Epithelial cell of proximal tubule (primary cell): ENCODE measurements at places on chromosomes 1 and 21. TPM values are rescaled to one million over a fixed set of nuclear protein-coding genes. Genes with fewer than 3 reads are reported as not detected.

Gene LCE1C
- not detected in 2 replicates for total RNA-seq

Gene SPRR2A
- 0.92 and 1.8 TPM in 2 replicates for total RNA-seq

Gene ADAMTS5
- total RNA-seq: 2.4 and 3.4 TPM in 2 replicates

Gene CD34
- under 0.01 TPM in 1 of 2 replicates, not detected in the other for total RNA-seq

Gene RIMS3
- 1.8 and 4.2 TPM in 2 replicates for total RNA-seq

Gene TMPRSS3
- 0.43 and 2.0 TPM in 2 replicates for total RNA-seq

Gene TIE1
- 1.1 and 1.2 TPM in 2 replicates for total RNA-seq

Gene KCNA2
- total RNA-seq: not detected in 2 replicates

Gene FAM177B
- total RNA-seq: not detected in 2 replicates

Gene TEDDM1
- total RNA-seq: not detected in 2 replicates

Gene SIKE1
- total RNA-seq: 34.8 and 56.6 TPM in 2 replicates

Gene ZFP69B
- 2.6 and 4.1 TPM in 2 replicates for total RNA-seq

Gene RIIAD1
- total RNA-seq: not detected in 2 replicates

Gene TCHH
- total RNA-seq: under 0.01 TPM in 1 of 2 replicates, not detected in the other

Gene MYBPH
- not detected in 2 replicates for total RNA-seq

Gene ABCA4
- total RNA-seq: not detected in 2 replicates

Gene KRTAP12-2
- total RNA-seq: not detected in 2 replicates

Gene KRTAP10-12
- not detected in 2 replicates for total RNA-seq

Gene GSTM5
- not detected in 2 replicates for total RNA-seq

Gene TNFRSF14
- 2.7 and 5.8 TPM in 2 replicates for total RNA-seq

Gene ELAPOR1
- 0.29 TPM in 1 of 2 replicates, not detected in the other for total RNA-seq

Gene C4BPA
- total RNA-seq: not detected in 2 replicates

Gene CACNA1S
- total RNA-seq: not detected in 2 replicates

Gene OR2G6
- total RNA-seq: not detected in 2 replicates

Gene CD5L
- total RNA-seq: not detected in 2 replicates

Gene RNU1-1
- total RNA-seq: under 0.01 TPM in 2 replicates

Gene PDC
- not detected in 2 replicates for total RNA-seq

Gene INSRR
- total RNA-seq: not detected in 2 replicates

Gene TSPAN2
- 4.6 and 5.0 TPM in 2 replicates for total RNA-seq

Gene SELE
- total RNA-seq: not detected in 2 replicates

Gene FAM229A
- total RNA-seq: 1.7 and 11.7 TPM in 2 replicates

Gene TP73
- total RNA-seq: not detected in 2 replicates

Gene TMEM200B
- total RNA-seq: 6.9 and 14.9 TPM in 2 replicates

Gene LMX1A
- not detected in 2 replicates for total RNA-seq

Gene KCNJ6
- total RNA-seq: under 0.01 TPM in 2 replicates

Gene PALMD
- 1.4 TPM in 1 of 2 replicates, not detected in the other for total RNA-seq

Gene NCSTN
- total RNA-seq: 55.7 and 57.0 TPM in 2 replicates

Gene SKI
- total RNA-seq: 13.5 and 20.2 TPM in 2 replicates

Gene NEK2
- 28.0 and 36.4 TPM in 2 replicates for total RNA-seq

Gene SRSF4
- 46.4 and 48.2 TPM in 2 replicates for total RNA-seq

Gene FHAD1
- total RNA-seq: 0.35 and 0.43 TPM in 2 replicates

Gene NGF
- total RNA-seq: 2.0 and 2.7 TPM in 2 replicates

Gene TBX19
- total RNA-seq: 0.29 and 1.3 TPM in 2 replicates

Gene SPRR5
- total RNA-seq: not detected in 2 replicates

Gene RAD54L
- total RNA-seq: 23.6 and 30.6 TPM in 2 replicates

Gene SPTA1
- not detected in 2 replicates for total RNA-seq

Gene GPR52
- not detected in 2 replicates for total RNA-seq

Gene MOV10
- total RNA-seq: 35.7 and 46.4 TPM in 2 replicates

Gene KRTAP20-3
- not detected in 2 replicates for total RNA-seq

Gene CFHR1
- total RNA-seq: not detected in 2 replicates

Gene PLEKHN1
- total RNA-seq: 3.1 and 6.8 TPM in 2 replicates

Gene USF1
- 37.9 and 53.7 TPM in 2 replicates for total RNA-seq

Gene BECN2
- not detected in 2 replicates for total RNA-seq

Gene AMPD1
- not detected in 2 replicates for total RNA-seq
